ENCODE measurements at places on chromosomes 12 and 14.
A peak's percentile ranks its signal among the peaks of the same experiment; 100 is the strongest.

DNA sequence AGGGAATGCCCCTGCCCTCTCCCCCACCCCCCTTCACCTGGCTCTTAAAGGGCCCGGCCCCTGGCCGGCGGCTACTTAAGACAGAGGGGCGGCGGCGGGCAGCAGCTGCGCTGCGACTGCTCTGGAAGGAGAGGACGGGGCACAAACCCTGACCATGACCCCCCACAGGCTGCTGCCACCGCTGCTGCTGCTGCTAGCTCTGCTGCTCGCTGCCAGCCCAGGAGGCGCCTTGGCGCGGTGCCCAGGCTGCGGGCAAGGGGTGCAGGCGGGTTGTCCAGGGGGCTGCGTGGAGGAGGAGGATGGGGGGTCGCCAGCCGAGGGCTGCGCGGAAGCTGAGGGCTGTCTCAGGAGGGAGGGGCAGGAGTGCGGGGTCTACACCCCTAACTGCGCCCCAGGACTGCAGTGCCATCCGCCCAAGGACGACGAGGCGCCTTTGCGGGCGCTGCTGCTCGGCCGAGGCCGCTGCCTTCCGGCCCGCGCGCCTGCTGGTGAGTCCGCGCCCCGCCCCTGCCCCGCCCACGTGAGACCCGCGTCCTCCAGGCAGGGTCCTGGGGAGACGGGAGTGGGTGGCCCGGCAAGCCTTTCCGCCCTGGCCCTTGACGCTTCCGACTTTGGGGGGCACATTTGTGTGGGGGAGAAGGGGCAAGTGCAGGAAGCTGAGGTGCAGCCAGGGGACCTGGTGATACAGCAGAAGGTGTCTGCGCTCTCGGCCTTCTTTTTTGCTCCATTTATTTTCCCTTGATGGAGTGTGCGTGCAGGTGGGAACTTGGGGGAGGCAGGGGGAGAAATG lies at the start of gene IGFBP6:
TSS of gene IGFBP6 (plus strand) at position 104 of the 790 bp plus-strand sequence. CDS start at position 155, 51 bp downstream.
- DNase-seq, result peak; percentile 62

- DNase-seq, result no peak
Observed at GRCh38 chr12:25186038-25186787, 8.7 kb downstream of the DNAI7 start.

DNA sequence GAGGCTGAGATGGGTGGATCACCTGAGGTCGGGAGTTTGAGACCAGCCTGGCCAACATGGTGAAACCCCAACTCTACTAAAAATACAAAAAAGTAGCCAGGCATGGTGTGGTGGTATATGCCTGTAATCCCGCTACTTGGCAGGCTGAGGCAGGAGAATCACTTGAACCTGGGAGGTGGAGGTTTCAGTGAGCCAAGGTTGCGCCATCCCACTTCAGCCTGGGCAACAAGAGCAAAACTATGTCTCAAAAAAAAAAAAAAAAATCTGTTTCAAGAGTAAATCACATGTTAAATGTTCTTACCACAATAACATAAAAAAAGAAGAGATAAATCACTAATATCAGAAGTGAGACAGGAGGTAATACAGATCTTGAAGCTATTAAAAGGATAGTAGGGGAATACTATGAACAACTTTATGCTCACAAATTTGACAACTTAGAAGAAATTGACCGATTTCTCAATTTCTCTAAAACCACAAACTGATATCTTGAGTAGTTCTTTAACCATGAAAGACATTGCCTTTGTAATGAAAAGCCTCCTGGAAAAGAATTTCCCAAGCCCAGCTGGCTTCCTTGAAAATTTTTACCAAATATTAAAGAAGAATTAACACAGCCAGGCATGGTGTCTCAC lies 37.7 kb downstream of the TAOK3 start:
- DNase-seq, result no peak

- DNase-seq, result no peak
Observed at GRCh38 chr12:85821759-85822158, 14.4 kb downstream of the RASSF9 start.

GRCh38 chr12:120496413-120497340 lies 764 bp downstream of the DYNLL1 start:
- peak; percentile 71 for DNase-seq

GRCh38 chr12:29033519-29033918 lies 115.6 kb upstream of the FAR2 start:
- DNase-seq, result no peak

DNA sequence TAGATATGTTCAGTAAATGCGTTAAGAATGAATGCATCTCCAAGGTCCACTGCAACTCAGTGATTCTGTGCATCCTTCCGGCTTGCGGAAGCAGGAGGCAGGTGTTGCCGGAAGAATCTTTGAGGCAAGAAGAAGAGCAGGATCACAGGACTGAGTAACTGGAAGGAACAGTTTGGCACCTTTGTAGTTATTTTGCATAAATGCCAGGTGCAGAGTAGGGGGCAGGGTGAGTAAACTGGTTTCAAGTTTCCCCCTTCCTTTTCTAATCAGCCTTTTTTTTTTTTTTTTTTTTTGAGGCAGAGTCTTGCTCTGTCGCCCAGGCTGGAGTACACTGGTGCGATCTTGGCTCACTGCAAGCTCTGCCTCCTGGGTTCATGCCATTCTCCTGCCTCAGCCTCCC lies 22.3 kb downstream of the DYRK4 start:
- no peak for DNase-seq

DNA sequence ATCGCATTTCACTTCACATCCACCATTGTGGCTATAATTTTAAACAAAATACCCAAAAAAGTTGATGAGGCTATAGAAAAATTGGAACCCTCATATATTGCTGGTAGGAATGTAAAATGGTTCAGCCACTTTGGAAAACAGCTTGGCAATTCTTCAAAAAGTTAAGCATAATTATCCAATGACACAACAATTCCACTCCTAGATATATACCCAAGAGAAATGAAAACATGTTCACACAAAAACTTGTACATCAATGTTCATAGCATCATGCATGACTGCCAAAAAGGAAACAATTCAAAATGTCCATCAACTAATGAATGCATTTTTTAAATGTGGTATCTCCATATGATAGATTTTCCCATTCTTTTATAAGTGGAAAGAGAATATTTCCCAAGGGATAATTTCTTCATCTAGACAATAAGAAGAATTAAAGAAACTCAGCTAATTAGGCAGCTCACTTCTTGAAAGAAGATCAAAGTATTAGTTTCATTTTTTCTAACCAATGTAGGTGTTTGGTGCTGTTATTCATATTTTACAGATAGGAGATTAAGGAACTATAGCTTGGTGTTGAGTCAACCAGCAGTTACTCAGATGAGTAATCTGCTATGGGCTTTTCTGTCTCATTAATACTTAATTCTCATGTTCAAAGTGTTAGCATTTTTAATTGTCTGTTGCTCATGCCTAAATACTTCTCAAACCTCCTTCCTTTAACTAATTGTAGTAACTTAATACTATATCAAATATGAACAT lies 32.8 kb downstream of the YEATS4 start:
- DNase-seq, result no peak

GRCh38 chr14:89544636-89545301 lies 127.7 kb upstream of the FOXN3 start:
- DNase-seq, result no peak

- no peak for DNase-seq
Observed at GRCh38 chr12:116303929-116304328, 26.4 kb upstream of the MED13L start.
